ENCODE measurements at places on chromosomes 5 and 9. TPM values are rescaled to one million over a fixed set of nuclear protein-coding genes. Genes with fewer than 3 reads are reported as not detected.

The CMYA5 gene
- 6.7 TPM for total RNA-seq

- H3K36me3 ChIP-seq, result no peaks in the 10 kb centered on the region
- no peak overlapping the region for H3K4me3 ChIP-seq
- peaks cover 37% of the 10 kb centered on the region for H3K4me1 ChIP-seq
These were observed 92.3 kb downstream of the LMX1B start for GRCh38 chr9:126705767-126706697.

The SLC25A25 gene
- 24.2 TPM for total RNA-seq

The SLC4A9 gene
- 2.5 TPM for total RNA-seq

DNA sequence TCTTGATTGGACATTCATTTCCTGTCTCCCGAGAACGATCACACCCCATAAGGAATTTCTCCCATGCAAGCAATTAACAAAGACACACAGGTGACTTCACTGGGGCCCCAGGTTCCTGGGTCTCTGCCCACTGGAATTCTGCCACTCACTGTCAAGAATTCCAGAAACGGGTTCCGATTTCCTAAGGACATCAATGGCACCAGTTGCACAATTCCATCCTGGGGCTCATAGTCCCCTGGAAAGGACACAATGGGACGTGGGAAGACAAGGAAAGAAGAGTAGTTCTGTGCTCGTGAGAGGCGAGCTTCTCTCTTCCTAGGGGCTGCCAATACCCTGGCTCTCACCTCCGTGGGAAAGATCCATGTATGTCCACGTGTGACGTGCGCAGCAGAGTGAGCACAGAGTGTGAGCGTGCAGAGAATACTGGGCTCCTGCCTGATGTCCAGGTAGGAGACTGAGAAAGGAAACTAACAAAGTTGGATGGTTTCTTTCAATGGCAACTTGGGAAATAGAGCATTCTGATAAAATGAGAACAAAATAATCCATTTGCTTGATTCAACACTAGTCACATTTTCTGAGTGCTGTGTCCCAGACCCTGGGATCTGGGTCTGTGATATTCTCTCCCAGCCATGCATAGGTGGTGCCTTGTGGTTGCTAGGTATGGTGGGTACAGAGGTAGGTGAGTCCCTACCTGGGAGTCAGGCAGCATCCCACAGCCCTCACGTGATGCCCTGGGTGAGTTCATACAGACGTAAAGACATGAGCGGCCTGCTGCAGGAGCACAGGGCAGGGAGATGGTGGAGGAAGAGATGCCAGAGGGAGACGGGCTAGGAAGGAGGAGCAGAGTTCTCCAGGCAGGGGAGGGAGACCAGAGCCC is 159.8 kb downstream of the COL23A1 start:
- no peak overlapping the region for H3K4me3 ChIP-seq
- H3K27me3 ChIP-seq, result no peaks in the 10 kb centered on the region
- DNase-seq, result no peak
- no peaks in the 10 kb centered on the region for H3K36me3 ChIP-seq
- no peak overlapping the region for H3K27ac ChIP-seq
- peaks cover 32% of the 10 kb centered on the region for H3K4me1 ChIP-seq

The PCDHGA10 gene
- total RNA-seq, result 30.7 TPM

GRCh38 chr9:18800579-18800978 is 232.4 kb downstream of the SAXO1 start:
- no peak for DNase-seq
- H3K36me3 ChIP-seq, result no peaks in the 10 kb centered on the region
- H3K4me3 ChIP-seq, result no peak overlapping the region
- H3K27me3 ChIP-seq, result no peaks in the 10 kb centered on the region
- H3K27ac ChIP-seq, result no peak overlapping the region

The NUTM2F gene
- 0.31 TPM for total RNA-seq

The TTC23L gene
- total RNA-seq, result 2.6 TPM

The SLC46A2 gene
- not detected for total RNA-seq

DNA sequence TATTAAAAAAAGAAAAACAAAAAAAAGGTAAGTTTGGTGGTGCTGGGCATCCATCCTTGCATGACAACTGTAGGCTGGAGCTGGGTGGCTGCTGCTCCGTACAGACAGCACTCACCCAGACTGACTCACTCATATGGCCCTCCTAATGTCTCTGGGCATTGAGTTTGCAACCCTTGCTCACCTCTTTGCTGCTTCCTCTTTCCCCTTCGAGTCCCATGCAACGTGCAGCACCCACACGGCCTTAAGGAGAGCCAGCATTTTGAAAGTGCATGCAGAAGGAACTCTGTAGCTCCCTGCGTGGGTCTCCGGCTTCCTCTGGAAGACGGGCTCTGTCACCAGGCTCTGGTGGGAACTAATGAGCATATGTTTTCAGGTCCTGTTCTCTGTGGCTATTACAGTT is 60.5 kb upstream of the ENTREP1 start:
- no peaks in the 10 kb centered on the region for H3K36me3 ChIP-seq
- no peaks in the 10 kb centered on the region for H3K27me3 ChIP-seq
- no peak overlapping the region for H3K27ac ChIP-seq

The PCDHGA8 gene
- total RNA-seq, result 2.7 TPM

DNA sequence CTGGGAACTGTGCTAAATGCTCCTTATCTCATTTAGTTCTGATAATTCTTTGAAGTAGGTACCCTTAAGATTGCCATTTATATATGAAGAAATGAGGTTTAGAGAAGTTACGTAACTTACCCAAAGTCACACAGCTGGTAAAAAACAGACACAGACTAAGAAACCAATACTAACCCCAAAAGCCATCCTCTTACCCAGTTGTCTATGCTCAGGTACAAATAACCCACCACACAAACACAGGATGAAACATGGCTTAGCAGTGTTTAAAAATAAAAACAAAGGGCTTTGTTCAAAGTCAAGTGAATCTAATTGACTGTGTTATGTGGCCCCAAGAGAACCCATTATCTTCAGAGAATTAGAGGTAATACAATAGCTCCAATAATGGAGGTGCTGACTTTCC is 37.0 kb upstream of the IL7R start:
- H3K36me3 ChIP-seq, result no peaks in the 10 kb centered on the region
- H3K4me3 ChIP-seq, result no peak overlapping the region
- no peak overlapping the region for H3K27ac ChIP-seq
- no peak for DNase-seq
- no peaks in the 10 kb centered on the region for H3K4me1 ChIP-seq
